ENCODE measurements at places on chromosomes 13 and 19. TPM values are rescaled to one million over a fixed set of nuclear protein-coding genes. Genes with fewer than 3 reads are reported as not detected.

SMAD9 gene
- total RNA-seq: 9.3 TPM

- DNase-seq: peak; percentile 78
Observed at GRCh38 chr19:55071129-55071502, 4.6 kb upstream of the EPS8L1 start.

- DNase-seq: no peak
Observed at GRCh38 chr13:105147461-105147860, 1388.0 kb downstream of the EFNB2 start.

GRCh38 chr13:40667622-40667978 is 1.2 kb upstream of the FOXO1 start:
- no peak for DNase-seq

GRCh38 chr13:100564444-100565223 is 24.0 kb downstream of the GGACT start:
- DNase-seq: no peak

LGALS14 gene
- total RNA-seq: not detected

DNA sequence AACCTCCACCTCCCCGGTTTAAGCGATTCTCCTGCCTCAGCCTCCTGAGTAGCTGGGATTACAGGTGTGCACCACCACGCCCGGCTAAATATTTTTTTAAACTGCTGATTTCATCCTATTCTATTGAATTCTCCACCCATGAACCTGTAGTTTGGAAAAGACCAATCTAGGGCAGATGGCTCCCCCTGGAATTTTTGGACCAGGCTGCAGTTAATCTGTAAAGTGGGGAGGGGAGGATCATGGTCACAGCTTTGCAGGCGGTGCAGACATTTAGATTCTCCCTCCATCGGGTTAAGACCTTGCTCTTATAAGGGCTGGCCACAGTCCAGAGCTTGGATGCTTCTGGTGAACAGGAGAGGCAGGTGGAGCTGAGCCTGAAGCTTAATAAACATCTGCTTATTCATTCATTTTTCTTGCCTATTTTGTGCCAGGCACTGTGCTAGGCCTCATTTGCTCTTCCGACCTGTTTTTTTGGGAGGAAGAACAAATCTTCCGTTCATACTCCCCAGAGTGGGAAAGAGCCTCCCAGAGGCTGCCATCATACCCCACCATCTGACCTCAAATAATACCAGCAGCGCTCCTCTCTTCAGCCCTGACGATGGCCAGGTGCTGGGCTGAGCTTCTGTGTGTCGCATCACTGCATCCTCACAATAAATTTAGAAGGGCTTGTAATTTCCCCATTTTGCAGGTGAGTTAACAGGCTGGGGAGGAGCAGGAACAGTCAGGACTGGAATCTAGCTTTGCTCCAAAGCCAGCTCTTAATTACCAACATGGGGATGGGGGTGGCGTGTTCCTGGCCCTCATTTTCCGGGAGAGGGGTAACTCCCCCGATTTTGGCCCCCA is 902 bp upstream of the CCDC106 start:
- DNase-seq: no peak

DNA sequence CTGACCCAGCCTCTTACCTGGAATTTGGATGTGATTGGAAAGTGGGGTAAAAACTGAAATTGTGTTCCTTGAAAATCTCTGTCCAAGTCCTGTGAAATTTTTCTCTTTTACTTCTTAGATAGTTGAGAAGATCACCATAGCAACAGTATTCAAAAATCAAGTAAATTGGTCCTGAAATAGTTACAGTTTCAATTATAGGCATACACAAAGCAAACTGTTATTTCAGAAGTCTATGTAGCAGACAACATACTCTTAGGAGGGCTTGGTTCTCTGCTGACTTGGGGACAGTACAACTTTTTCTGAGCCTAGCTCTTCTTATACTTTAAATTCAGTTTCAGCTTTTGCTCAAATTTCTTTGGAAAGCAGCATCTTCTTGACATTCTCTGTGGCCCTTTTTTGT is 38.6 kb upstream of the URAD start:
- DNase-seq: no peak

DCT gene
- 0.05 TPM for total RNA-seq

- DNase-seq: peak; percentile 16
Observed at GRCh38 chr13:25377244-25377962, 5.6 kb downstream of the ATP8A2 start.

DNA sequence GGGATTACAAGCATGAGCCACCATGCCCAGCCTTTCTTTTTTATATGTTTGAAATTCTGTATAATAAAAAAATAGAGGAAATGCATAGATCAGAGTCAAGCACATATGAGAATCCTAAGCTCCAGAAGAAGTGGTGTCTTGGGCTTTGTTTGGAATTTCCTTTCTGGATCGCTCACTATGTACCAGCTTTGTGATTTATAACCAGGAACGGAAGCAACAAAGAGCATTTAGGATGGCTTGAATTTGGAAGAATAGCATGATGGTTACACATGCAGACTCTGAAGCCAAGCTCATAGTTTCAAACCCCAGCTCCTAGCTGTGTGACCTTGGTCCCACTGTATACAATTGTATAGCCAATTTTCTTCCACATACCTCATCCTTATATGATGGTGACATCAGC is 28.0 kb upstream of the SLC15A1 start:
- no peak for DNase-seq

LHFPL6 gene
- total RNA-seq: 17.9 TPM

- DNase-seq: no peak
Observed at GRCh38 chr13:99155821-99156220, 44.8 kb upstream of the UBAC2 start.

DNA sequence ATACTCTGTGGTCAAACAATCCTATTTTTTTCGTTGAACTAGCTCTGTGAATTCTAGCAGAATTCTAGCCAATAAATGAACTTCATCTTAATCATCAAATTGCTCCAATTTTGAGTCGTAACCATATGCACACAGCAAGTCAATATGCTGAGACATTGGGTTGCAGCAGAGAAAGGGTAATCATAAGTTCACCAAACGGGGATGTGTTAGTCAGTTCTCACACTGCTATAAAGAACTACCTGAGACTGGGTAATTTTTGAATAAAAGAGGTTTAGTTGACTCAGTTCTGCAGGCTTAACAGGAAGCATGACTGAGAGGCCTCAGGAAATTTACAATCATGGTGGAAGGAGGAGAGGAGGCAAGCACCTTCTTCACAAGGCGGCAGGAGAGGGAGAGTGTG is 67.7 kb upstream of the ABCC4 start:
- DNase-seq: no peak

EDNRB gene
- 0.35 TPM for total RNA-seq

DNA sequence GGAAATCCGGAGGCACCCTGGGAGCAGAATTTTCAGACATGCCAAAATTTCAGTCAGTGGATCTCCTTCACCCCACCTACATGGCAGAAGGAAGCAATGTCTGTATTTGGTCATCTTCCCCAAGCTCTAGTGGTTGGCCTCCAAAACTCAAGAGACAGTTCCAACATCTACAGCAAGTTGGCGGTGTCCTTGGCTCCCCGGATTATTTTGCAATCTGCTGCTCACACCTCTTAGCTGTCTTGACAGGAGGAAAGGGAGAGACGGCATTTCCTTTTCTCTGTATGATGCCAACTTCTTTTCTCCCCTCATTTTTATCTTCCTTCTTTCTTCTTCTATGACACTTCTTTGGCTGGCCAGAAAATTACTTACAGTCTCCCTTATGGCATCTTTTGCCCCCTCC is 159.9 kb downstream of the SUCLA2 start:
- no peak for DNase-seq

RAB20 gene
- 13.9 TPM for total RNA-seq

DNA sequence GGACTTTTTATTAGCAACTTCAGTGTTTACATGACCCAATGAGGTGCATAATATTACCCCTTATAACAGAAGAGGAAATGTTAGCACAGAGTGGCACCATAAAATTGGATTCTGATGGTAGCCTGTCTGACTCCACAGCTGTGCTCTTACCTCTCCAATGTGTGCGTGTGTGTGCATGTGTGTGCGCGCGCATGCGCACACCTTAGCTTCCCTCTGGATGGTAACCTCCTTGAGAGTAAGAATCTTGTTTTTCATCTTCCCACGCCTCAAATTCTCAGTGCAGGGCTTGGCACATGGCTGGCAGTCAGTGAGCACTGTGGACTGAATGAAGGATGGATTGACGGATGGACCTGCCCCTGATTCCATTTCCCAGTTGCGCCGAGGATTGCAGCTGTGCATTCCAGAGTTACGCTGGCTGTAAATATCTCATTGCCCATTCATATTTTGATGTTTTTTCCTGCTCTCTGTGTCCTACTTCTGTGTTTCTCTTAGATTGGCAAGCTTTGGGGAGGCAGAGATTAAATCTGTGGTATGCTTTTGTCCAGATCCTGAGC is 99.2 kb upstream of the WASF3 start:
- no peak for DNase-seq

FFAR2 gene
- total RNA-seq: not detected

- DNase-seq: no peak
Observed at GRCh38 chr19:52734331-52734892, 432 bp downstream of the ZNF611 start.

DNA sequence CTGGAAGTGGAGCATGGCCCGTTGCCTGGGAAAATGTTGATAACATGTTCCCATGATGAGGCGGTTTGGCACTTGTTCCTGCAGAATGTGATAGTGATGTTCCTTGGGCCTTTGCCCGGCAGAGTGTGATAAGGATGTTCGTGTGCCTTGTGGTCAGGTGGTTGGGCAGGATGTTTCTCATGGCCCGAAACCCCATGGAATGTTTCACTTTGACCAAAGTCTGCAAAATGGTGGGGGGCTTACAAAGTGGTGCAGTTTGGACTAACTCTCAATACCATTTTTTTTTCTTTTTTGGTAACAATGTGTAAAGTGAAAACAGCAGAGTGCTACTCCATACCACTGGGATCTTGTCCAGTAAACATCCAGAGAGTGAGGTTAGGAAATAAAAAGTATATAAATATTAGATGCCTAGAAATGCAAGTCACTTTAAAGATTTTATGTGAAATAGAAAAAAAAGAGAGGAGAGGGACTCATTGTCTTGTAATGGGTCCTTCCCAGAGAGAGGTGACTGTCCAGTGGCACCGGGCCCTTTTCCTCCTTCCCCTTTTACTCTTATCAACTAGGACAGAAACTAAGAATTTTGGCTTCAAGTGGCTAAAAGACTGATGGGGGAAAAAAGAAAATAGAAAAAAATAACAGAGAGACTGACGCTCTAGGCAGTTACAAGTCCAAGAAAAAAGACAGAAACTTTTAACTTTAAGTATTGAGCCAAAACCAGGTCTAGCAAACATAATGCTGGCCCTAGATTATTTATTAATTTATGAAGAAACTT is 5.7 kb downstream of the FPR3 start:
- no peak for DNase-seq

- DNase-seq: no peak
Observed at GRCh38 chr19:35715981-35716800, 1.6 kb upstream of the KMT2B start.

TLE6 gene
- 0.69 TPM for total RNA-seq

DNA sequence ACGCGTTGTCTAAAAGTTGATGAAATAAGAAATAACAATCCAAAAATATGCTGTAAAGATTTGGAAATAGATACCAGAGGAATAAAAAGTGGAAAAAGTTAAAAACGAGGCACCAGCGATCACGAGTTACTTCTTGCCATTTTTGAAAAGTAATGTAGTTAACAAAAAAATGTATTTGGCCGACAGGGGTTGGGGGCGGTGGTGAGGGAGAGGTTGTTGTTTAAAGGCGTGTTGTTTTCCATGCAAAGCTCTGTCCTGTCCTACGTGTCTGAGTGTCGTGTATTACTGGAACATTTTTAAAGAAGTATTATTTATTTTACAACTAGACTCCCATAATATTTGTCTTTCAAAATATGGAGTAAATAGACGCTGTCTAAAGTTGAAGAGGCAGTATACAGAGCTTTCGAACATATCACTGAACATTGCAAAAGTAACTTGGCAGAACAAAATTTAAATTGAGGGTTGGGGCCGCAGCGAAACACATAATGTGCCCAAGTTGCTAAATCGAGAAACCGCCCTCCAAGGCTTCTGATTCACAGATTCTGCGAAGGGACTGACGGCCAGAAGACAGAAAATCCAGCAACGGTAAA is 823 bp downstream of the FBXO17 start:
- DNase-seq: no peak

- peak; percentile 15 for DNase-seq
Observed at GRCh38 chr19:17242431-17243208, 3.1 kb downstream of the NR2F6 start.

- DNase-seq: no peak
Observed at GRCh38 chr19:53365899-53366493, 491 bp downstream of the ZNF525 start.

- peak; percentile 82 for DNase-seq
Observed at GRCh38 chr19:29671393-29672160, 6.3 kb downstream of the PLEKHF1 start.

NLRP5 gene
- not detected for total RNA-seq

DNA sequence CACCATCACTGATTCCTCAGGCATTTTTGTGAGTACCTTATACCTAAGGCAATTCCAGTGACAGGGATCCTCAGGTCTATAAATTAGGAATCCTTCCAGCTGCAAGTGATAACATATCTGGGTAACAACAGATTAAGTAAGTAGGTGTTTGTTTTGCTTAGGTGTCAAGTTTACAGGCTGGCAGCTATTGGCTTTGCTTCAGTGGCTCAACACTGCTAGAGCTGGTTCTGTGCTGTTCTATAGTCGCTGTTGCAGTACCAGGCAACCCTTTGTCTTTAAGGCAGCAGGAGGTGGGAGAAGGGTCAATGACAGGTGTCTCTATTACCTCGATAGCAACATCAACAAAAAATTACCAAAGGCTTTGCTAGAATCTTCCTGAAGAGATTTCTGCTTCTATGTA is 27.0 kb downstream of the SLC10A2 start:
- DNase-seq: no peak

KLF1 gene
- not detected for total RNA-seq

- DNase-seq: no peak
Observed at GRCh38 chr13:106589716-106590115, 21.8 kb upstream of the ARGLU1 start.

GFY gene
- not detected for total RNA-seq

SIGLEC11 gene
- not detected for total RNA-seq

- no peak for DNase-seq
Observed at GRCh38 chr13:74466864-74467263, 332.7 kb upstream of the KLF12 start.

GRCh38 chr13:96999091-96999490 is 4.8 kb upstream of the OXGR1 start:
- DNase-seq: no peak

DNA sequence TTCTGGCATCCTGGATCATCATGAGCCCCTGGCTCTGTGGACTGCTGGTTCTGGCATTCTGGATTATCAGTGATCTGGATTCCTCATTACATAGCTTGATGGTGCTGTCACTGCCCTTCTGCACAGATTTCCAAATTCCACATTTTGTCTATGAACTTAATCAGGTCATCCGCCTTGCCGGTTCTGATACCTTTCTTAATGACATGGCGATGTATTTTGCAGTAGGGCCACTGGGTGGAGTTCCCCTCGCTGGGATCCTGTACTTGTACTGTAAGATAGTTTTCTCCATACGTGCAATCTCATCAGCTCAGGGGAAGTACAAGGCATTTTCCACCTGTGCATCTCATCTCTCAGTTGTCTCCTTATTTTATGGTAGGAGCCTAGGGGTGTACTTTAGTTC is 24.4 kb upstream of the OR7C2 start:
- DNase-seq: no peak

- DNase-seq: no peak
Observed at GRCh38 chr13:111923991-111924677, 142.8 kb upstream of the SOX1 start.

All from renal cortical epithelial cell (primary cell).